ENCODE measurements at places on chromosomes 2 and 18.

GRCh38 chr2:71423817-71424420 is 29.4 kb upstream of the DYSF start:
- DNase-seq = no peak

DNA sequence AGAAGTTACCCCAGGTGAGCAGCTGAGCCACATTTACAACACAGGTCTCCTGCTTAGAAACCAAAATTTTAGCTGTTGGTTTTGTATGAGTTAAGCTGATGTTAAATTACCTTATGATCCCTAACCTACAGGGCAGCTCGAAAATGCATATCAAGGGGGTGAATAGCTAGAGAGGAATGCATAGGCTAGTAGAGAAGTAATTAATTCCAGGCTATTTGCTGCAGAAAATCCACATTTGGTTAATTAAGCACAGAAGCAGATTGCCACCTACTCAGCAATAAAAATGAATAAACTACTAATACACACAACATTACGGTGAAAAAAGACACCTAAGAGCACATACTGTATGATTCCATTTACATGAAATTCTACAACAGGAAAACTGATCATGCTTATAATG is 91.4 kb downstream of the OSBPL1A start:
- peak; percentile 13 for DNase-seq

DNA sequence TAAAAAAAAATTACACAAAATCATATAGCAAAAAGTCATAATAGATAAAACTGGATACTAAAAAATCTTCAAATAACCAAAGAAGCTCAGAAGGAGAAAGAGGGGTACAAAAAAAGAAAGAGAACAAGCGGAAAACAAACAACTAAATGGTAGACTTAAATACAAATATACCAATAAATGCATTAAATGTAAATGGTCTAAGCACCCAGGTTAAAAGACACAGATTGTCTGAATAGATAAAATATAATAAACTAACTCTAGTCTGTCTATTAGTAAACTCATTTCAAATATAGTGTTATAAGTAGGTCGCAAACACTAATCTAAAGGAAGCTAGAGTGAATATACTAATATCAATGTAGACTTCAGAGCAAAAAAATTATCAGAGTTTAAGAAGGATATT is 357.4 kb downstream of the METTL4 start:
- no peak for DNase-seq

DNA sequence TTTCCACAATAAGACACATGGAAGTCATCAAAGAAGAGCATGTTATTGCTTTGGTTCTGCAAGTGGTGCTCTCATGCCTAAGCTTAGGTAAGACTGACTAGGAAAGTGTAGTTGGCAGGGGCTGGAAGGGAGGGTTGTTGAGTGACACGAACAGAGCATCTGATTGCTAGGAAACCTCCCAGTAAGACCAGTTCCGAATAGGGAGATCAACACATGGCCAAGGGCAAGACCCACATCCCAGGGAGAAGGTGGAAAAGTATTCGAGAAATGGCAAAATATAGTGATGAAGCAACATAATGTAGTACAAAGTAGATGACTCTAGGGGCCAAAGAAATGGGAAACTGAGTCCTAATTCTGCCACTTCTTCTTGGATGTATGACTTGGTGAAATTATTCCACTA is 33.8 kb upstream of the FMNL2 start:
- no peak for DNase-seq

DNA sequence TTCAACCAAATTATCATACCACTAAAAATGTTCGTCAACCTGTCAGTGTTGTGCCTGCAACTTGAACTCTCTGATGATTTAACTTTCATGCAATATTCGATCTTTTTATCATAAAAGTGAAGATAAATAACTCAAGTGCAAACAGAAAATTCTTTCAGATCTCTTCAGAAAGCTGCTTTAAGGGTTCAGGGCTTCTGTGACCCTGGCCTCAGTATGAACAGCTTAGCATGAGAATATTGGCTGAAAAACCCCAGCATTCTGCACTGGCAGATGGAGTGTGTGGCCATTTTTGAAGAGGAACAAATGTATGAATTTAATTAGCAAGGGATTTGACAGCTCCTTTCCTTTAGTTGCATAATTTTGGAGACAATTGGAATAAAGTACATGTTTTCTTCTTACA is 851.4 kb upstream of the SOX11 start:
- no peak for DNase-seq

GRCh38 chr18:61853855-61854254 is 39.0 kb downstream of the RNF152 start:
- DNase-seq = no peak

GRCh38 chr18:58522132-58522531 is 106.8 kb downstream of the ALPK2 start:
- DNase-seq = no peak

DNA sequence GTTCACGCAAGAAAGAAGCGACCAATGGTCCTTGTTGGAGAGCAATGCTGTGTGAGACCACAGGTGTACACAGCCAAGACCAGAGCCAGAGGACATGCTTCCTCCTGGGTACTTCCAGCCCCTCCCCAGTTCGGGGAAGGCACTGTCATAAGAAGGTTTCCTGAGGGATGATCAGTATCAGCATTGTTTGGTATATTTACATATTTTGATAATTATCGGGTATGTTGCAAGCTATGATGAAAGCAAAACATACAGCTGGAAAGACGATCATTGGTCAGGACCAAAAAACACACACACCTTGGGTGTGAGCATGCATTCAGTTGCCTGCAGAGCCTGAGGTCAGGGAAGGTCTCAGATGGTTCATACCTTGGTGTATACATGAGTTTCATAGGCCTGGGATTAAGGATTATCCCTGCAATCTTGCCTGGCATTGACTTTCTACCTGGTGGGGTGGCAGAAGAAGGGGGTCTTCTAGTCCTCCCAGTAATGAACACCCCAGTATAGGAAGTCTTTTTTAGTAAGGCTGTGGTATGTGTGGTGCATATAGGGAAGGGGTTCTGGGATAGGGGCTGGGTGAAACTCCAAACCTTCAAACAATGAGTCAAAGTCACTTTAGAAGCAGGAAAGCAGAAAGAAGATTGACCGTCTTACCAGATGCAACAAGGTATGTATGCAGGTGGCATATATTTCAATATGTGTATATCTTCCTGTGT is 2.9 kb downstream of the SERPINB2 start:
- no peak for DNase-seq

DNA sequence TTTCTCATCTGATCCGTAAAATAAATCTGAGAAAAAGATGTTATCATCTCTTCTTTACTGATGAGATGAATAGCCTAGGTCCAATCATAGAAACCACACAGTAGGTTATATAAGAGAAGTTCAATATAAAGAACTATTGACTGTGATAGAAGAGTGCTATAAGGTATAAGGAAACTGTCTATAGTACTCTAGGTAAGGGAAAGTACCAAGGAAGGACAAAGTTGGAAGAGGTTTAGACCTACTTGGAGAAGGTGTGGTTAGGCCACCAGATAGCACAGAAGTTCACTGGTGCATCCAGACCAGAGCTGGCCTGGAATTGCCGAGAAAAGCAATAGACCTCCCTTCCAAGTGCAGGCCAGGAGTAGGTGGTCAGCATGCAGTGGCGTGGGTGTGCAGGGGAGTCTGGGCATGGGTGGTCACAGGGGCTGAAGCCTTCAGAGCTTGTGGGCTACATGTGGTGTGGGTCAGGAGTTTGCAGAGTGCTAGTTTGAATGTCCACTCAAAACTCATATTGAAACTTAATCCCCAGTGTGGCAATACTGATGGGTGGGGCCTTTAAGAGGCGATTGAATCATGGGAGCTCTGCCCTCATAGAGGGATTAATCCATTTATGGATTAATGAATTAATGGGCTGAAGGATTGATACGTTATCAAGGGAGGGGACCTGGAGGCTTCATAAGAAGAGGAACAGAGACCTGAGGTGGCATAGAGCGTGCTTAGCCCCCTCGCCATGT is 86.3 kb downstream of the ALPK2 start:
- no peak for DNase-seq

DNA sequence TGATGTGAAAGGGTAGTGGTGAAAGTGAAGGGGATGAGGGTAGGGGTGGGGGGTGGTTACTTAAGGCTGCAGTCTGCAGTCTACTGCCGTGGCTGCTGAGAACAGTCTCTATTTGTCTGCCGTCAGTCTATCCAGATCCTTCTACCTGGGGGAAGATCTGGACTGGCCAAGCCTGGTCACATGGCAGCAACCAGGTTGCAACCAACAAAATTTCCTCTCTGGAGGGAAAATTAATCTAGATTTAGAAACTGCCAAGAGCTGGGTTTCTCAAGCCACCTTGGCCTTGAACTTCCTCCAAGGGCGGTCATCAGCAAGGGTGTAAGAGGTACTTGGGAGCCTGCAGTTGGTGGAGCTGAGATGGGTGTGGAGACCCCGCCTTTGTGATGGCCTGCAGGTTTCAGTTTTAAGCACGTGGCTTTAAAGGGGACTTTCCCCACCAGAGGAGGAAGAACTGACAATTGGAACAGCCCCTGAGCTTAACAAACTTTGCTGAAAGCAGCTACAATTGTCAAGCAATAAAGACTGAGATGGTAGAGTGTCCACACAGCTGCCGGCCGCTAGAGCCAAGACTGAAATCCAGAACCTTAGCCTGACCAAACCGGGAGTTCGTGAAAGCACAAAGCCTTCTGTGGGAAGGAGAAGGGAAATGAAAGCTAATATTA is 31.4 kb upstream of the KCMF1 start:
- DNase-seq = no peak

DNA sequence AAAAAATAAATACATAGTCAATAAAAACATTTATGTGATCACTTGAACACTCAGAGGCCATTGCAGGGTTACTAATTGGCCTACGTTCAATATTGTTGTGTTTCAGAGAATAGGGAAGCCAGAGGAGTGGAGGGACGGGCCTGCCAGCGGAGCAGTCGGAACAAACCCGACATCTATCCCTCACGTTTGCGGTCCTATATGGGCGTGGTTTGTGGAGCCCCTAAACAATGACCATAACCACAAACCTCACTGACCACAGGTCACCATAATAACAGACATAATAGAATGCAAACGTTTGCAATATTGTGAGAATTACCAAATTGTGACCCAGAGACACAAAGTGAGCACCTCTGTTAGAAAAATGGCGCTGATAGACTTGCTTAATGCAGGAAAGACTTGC is 19.5 kb upstream of the ZNF516 start:
- DNase-seq = no peak

Measured in EH (cell line).